ENCODE measurements at places on chromosomes 12 and 14.

DNA sequence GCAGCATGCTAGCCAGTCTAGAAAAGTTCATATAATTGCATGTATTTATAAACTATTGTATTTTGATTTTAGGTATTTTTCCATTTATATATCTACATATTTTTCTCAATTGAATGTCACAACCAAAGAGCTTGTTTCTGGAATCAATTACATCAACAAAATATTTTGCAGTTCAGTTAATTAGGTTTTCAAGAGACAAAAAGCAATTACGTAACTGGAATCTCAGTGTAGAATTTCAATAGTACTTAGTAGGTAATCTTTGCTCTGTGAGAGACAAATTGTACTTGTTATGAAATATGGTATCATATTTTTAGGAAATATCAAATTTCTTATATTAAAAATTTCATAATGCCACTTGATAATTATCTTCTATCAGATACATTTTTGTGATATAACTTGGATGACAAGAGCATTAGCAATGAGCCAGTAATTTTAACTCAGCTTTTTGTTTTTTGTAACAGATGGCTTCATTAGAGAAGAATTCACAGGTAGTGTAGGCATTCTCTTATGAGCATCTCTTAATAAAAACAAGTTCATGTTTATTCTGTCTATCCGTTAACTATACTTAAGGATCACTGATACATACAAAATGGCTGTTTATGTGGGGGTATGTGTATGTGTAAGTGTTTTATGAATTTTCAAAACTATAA is 774.7 kb downstream of the C12orf50 start:
- no peak for DNase-seq

DNA sequence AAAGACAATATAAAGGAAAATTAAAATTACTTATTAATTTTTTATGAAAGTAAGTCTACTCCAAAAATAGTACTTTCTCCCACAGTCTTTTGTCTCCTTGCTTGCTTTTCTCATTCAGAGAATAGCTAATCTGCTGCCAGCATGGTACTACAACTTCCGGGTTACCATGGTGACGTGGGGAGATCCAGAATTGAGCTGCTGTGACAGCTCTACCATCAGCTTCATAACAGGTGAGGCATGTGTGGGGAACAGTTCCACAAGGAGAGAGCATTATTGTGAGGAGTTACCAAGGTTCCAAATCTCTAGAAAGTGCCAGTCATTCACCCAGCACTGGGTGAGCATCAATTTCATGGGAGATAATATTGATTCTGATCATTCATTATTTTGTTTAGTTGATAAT is 197.8 kb downstream of the PTPRO start:
- no peak for DNase-seq

DNA sequence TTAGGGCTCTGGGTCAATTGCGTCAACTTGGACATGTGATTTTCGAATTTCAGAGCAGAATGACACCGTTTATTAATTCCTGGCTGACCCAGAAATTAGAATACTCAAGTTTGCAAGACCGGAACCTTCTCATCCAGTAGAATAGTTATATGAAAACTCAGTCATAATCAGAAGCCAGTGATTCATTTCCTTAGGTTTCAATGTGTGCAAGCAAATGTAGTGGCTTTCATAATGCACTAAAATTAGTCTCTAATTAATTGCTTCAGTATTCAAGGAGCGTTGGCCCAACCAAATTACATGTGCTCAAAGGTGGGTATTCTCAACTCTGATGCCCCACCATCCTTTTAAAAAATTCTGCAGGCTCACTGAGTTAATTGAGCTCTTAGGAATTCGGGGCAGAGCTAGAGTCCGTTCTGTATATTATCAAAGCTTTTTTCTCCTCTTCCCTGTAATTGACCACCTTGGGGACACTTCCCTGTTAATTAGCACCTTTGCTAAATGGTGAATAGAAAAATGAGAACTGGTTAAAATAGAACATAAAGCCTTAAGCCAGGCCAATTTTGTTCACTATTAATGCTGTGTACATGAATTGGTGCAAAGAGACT is 55.4 kb downstream of the DAO start:
- DNase-seq = no peak

GRCh38 chr14:89841851-89842250 is 112.7 kb downstream of the EFCAB11 start:
- DNase-seq = no peak

- no peak for DNase-seq
These were observed 66.1 kb downstream of the ETV6 start for GRCh38 chr12:11715621-11716020.

- no peak for DNase-seq
These were observed 245.2 kb upstream of the PLEKHG7 start for GRCh38 chr12:92457458-92458180.

- no peak for DNase-seq
These were observed 668 bp downstream of the MRPS35 start for GRCh38 chr12:27711317-27711682.

GRCh38 chr12:132952371-132953162 is 3.5 kb downstream of the ZNF605 start:
- no peak for DNase-seq

DNA sequence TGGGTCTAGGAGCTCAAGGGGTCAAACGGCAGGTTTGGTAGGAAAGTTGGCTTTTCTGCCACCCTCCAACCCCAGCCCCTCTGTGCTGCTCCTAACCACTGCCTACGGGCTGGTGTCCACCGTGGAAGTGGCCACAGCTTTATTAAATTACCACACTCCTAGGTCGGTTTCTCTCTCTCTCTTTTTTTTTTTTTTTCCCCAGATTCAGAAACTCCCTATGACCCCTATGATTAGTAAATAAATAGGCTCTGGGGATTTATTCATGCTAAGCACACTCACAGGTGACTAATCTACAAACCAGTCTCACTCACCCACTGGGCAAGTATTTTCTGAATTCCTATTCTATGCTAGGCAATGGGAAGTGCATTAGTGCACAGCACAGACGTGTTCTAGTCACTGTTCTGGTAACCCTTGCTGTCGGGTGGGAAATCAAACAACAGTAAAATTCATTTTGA is 8.7 kb upstream of the DDX47 start:
- DNase-seq = no peak

All from activated CD8-positive, alpha-beta memory T cell treated with anti-CD3 and anti-CD28 coated beads, Interleukin-2, amount 50 U/mL, for 4 hours (primary cell).